ENCODE measurements at places on chromosomes 7 and 10.

- DNase-seq, result no peak
These were observed 40.3 kb upstream of the LRRC17 start for GRCh38 chr7:102872460-102872859.

DNA sequence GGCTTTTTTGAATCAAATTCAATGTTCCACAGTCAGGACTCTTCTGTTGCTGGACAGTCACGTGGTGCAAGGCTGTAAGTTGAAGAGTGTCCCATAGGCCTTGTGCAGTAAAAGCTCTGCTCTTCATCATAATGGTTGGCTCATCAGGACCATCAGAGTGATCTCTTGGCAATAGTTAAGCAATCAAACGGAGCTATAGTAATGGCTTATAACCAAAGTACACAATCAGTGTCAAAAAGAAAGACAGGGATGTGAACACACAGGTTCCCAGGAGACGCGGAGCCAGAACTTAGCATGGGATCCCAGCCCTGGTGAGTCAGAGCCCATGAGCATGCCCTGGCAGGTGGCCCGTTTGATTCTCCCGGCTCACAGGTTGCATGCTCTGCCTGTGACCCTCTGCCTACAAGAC, 10.8 kb upstream of the GPNMB start:
- DNase-seq, result no peak

DNA sequence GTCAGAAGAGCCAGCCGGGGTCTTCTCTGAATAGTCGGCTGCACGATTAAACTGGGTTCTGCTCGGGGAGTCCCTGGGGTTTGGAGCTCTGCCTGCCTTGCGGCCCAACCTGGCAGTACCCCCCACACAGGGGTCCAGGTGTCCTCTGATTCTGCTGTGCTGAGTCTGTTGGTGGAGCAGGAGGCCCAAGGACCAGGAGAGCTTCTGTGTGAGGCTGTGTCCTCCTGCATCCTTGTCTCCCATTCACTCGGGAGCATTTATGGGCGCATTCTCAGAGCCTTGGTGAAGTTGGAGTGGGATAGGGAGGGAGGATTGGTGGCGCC, 14.2 kb downstream of the INPP5A start:
- no peak for DNase-seq

GRCh38 chr10:29714096-29714874, 79.5 kb upstream of the SVIL start:
- no peak for DNase-seq

DNA sequence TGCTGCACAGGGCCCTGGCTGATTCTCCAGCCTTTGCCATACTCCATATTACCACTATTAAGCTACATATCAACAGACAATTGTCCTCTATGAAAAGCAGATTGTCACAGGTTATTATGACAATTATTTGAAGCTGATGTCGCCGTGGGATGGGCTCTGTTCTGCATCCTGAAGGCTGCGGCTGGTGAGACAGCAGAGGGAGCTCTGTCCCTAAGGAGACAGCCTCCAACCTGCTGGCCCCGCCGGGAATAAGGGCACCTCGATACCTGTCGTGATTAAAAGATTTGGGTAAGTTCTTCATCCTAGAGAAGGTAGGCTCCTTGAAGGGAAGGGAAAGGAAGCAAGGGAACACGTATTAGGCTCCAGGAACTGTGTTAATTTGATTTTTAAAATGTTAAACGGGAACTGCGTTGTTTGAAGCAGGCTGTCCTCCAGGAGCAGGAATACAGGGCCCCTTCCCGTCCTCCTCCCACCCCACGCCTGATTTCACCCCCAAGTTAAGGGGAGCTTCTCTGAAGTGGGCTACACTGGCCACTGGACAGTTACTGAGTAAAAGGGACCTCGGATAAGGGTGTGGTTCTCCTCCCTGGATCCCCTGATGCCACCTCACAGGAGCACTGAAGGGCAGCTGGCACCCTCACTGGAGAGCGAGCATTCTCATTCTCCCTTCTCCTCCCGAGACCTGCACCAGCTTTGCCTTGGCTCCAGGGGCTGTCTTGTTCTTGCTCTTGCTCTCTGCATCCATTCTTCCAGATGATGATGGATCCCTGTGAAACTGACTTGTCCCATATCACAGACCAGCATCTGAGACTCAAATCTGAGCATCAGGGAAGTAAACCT, 11.8 kb upstream of the TIAL1 start:
- DNase-seq, result peak; percentile 36

GRCh38 chr7:30880941-30881340, 30.7 kb upstream of the AQP1 start:
- DNase-seq, result no peak

- no peak for DNase-seq
These were observed 48.0 kb downstream of the MALSU1 start for GRCh38 chr7:23347033-23347681.

DNA sequence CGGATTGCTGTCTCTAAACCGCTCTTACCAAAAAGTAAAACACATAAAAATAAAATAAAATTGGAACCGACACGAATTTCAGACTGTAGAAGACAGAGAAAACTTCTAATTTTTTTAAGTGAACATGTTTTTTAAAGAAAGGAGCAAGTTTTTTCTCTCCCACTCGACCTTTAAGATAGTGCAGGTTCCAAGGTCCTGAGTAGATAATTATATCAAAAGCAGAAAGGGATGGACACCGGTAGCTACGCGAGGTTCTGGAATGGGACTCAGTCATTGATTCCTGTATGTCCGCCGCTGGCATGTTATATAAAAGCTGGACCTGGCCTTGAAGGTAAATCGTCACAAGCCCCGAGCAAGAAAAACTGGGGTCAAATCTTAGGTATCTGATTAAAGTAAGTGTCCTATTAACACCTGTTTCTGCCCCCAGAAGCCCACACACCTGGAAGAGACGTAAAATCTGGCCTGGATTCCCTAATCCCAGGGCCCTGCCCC, 462 bp upstream of the CISD1 start:
- DNase-seq, result no peak

DNA sequence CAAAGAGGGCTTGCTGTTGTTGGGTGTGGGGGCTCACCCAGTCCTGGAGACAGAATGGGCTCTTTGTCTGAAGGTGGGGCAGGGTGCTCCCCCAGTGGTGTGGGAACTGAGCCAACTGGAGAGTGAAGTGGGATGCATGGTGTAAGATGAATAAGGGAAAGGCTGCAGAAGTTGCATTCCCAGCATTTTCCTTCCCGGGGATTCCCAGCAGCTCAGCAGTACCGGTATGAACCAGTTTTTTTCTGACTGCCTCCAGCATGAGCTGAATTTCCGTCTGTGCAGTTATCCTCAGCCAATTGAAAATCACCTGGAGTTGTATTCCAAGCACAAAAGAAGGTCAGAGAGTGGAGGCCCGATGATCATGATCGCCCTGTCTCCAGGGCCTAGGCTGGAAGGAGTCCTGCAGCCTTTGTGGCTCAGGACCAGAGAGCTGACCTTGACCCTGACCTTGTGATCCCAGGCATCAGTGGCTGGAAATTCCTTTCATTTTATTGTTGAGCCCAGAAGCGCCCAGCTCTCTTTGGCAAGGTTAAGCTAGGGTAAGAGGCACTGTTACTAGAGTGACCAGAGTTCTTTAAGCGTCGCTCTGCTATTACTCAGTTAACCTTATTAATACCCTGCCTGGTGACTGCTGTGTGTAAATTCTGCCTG, 33.4 kb downstream of the OGDH start:
- DNase-seq, result no peak

GRCh38 chr10:114881417-114881816, 56.6 kb upstream of the TRUB1 start:
- no peak for DNase-seq

GRCh38 chr7:5574770-5575269, 151.2 kb upstream of the TNRC18 start:
- no peak for DNase-seq
